Suprapubic skin (tissue), 4 donors: ENCODE measurements at places on chromosomes 2 and 18. TPM values are rescaled to one million over a fixed set of nuclear protein-coding genes. Genes with fewer than 3 reads are reported as not detected.

The ORMDL1 gene
- total RNA-seq, result 39.2 TPM

DNA sequence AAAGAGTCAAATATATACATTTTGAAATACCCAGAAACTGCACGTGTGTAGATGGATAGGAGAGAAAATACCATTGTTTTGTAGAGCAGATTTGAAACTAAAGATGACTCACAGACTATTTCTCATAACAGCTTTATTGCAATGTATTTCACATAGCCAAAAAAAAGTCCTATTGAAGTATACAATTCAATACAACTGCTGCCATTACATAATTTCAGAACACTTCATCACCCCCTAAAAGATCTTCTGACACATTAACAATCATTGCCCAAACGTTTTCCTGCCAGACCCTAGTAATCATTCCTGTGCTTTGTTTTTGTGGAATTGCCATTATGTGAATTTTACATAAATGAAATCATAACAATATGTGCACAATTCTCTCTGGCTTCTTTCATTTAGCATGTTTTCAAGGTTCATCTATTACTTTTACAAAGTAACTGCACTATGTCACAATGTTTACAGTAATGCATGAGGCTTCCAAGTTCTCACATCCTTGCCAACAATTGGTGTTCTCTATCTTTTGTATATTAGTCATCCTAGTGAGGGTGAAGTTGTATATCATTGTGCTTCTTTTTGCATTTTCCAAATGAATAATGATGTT lies 378.6 kb upstream of the CWC22 start:
- no peaks in the 10 kb centered on the region for H3K4me1 ChIP-seq
- no peaks in the 10 kb centered on the region for H3K27me3 ChIP-seq
- no peak overlapping the region for H3K27ac ChIP-seq
- H3K4me3 ChIP-seq, result no peak overlapping the region

- no peak overlapping the region for H3K4me3 ChIP-seq
- H3K27me3 ChIP-seq, result no peaks in the 10 kb centered on the region
- H3K36me3 ChIP-seq, result no peaks in the 10 kb centered on the region
- H3K4me1 ChIP-seq, result peaks cover 51% of the 10 kb centered on the region
- DNase-seq, result no peak
These were observed 47.1 kb downstream of the SPTBN1 start for GRCh38 chr2:54503192-54503591.

- H3K4me3 ChIP-seq, result no peak overlapping the region
- no peaks in the 10 kb centered on the region for H3K27me3 ChIP-seq
- DNase-seq, result no peak
- no peaks in the 10 kb centered on the region for H3K4me1 ChIP-seq
These were observed 87.4 kb downstream of the EML4 start for GRCh38 chr2:42256505-42256904.

The UGT1A5 gene
- 1.5 TPM for total RNA-seq

- DNase-seq, result no peak
- H3K27ac ChIP-seq, result no peak overlapping the region
- H3K4me3 ChIP-seq, result no peak overlapping the region
- H3K4me1 ChIP-seq, result no peaks in the 10 kb centered on the region
- peaks cover 68% of the 10 kb centered on the region for H3K36me3 ChIP-seq
These were observed 178.1 kb downstream of the MGAT5 start for GRCh38 chr2:134431838-134432434.
